ENCODE measurements at places on chromosomes 3 and 15. TPM values are rescaled to one million over a fixed set of nuclear protein-coding genes. Genes with fewer than 3 reads are reported as not detected.

The SI gene
- not detected for total RNA-seq

The IL12A gene
- total RNA-seq, result 4.7 TPM

The HGD gene
- under 0.01 TPM for total RNA-seq

The A4GNT gene
- total RNA-seq, result not detected

The TJP1 gene
- total RNA-seq, result 74.3 TPM

Measured in osteoblast (primary cell).